ENCODE measurements at places on chromosomes 2 and 18.

- DNase-seq = no peak
Observed at GRCh38 chr2:192243488-192243887, 48.8 kb upstream of the TMEFF2 start.

GRCh38 chr2:240446664-240447175, 11.3 kb downstream of the GPC1 start:
- no peak for DNase-seq

DNA sequence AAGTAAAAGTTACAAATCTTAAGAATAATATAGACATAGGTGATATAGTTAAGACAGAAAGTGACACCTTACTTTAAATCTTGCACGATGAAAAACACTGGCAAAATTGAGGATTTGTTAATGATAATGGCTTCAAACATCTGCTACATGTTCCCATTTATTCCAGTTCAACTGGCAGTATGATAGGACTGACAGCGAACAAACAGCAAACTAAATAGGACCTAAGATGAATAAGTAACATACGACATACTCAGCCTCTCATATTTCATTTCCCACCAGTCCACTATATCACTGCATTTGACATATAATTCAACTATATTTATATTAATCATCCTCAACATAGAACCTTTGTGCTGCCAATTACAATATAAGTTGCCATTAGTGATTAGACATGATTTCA, 36.3 kb downstream of the ACVR1C start:
- DNase-seq = no peak

GRCh38 chr2:12733846-12734245, 17.1 kb downstream of the TRIB2 start:
- DNase-seq = no peak

- DNase-seq = no peak
Observed at GRCh38 chr2:67526283-67526682, 129.2 kb downstream of the ETAA1 start.

DNA sequence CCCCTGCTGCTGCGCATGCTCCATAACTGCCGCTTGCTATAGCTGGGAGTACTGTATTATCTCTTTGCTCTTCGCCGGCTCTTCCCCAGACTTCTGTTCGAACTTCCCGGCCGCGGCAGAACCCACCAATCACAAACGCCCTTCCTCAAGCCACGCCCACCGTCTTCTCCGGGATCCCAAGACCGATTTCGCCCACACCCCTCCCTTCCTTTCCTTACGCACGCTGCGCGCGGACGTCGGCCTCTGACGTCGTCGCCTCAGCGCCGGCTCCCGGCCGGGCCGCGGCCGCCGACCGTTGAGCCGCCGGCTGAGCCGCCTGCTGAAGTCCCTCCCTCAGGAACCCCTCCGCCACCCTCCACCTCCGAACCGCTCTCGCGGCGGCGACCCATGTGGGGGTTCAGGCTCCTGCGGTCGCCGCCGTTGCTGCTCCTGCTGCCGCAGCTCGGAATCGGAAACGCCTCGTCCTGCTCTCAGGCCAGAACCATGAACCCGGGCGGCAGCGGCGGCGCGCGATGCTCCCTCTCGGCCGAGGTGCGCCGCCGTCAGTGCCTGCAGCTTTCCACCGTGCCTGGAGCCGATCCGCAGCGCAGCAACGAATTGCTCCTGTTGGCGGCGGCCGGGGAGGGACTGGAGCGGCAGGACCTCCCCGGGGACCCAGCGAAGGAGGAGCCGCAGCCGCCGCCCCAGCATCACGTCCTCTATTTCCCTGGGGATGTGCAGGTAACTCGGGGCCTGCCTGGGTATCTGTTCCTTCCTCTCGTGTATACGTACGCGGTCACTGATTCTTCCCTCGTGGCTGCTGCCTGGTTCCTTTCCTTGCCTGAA, at the start of gene C2orf69:
C2orf69 (plus strand) TSS at position 242 of the 825 bp plus-strand sequence; CDS start at position 388, 146 bp downstream.
- peak; percentile 97 for DNase-seq

DNA sequence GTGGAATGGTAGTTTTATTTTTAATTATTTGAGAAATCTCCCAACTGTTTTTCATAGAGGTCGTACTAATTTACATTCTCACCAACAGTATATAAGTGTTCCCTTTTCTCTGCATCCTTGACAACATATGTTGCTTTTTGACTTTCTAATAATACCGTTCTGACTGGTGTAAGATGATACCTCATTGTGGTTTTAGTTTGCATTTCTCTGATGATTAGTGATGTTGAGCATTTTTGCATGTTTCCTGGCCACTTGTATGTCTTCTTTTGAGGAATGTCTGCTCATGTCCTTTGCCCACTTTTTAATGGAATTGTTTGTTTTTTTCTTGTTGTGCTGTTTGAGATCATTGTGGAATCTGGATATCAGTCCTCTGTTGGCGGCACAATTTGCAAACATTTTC, 242.5 kb downstream of the ZNF521 start:
- no peak for DNase-seq

Data from HT-29 (cell line).